Activated CD4-positive, alpha-beta T cell treated with anti-CD3 and anti-CD28 coated beads, Interleukin-2, amount 50 U/mL, for 48 hours (primary cell): ENCODE measurements at places on chromosomes 6 and 20.

- no peak for DNase-seq
Measured at GRCh38 chr6:123417535-123417934, 219.2 kb downstream of the TRDN start.

DNA sequence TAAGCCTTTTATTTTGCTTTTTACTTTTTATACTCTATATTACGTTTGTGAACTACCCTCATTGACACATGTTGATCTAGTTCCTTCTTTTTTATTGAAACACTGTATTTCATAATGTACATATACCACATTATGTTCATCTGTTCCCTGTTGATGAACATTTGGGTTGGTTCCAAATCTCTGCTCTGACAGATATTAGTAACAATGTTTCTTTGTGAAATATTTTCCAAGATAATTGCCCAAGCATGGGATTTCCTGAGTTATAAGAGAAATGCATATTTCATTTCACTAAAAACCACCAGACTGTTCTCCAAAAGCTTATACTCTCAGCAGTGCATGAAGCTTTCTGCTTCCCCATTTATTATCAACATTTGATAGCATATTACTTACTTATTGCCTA is 44.2 kb upstream of the TNFRSF21 start:
- no peak for DNase-seq

- DNase-seq = no peak
Measured at GRCh38 chr20:53613748-53614147, 20.1 kb upstream of the ZNF217 start.

DNA sequence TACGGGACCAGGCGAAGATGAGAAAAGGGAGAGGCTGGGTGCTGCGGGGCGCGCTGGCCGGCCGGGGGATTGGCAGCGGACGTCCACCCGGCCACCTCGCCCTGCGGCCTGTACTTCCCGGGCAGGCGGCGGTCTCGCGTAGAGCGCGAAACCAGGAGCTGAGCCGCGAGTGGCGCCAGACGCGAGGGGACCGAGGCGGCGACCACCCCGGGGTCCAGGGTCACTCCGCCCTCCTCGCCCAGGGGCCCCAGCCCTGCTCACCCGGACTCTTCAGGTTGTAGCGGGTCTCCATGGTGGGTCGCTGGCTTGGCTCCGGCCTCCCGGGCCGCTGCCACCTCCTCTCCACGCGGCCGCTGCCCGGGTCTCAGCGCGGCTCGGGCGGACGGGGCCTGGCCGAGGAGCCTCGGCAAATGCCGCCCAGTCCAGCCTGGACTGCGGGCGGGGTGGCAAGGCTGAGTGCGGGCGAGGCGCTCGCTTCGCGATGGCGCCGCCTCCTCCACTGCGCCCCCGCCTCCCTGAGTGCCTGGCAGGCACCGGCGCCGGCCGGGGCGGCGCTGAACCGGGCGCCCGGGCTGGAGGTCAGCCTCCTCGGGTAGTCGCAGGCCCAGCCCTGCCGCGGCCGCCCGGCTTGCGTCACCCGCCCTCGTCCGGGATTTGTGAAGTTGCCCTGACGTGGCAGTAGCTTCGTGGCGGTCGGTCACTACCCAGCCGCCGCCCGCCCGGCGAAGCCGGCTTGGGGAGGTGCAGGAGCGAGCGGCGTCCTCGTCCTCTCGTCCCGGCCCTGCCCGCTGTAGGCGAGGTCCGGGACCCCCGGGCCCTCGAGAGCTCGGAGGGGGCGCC is at the start of gene UBE2J1:
Gene UBE2J1, minus strand, starts transcription at position 445 of the 840 bp plus-strand sequence. Its CDS starts 153 bp downstream, at position 292.
- peak; percentile 84 for DNase-seq

DNA sequence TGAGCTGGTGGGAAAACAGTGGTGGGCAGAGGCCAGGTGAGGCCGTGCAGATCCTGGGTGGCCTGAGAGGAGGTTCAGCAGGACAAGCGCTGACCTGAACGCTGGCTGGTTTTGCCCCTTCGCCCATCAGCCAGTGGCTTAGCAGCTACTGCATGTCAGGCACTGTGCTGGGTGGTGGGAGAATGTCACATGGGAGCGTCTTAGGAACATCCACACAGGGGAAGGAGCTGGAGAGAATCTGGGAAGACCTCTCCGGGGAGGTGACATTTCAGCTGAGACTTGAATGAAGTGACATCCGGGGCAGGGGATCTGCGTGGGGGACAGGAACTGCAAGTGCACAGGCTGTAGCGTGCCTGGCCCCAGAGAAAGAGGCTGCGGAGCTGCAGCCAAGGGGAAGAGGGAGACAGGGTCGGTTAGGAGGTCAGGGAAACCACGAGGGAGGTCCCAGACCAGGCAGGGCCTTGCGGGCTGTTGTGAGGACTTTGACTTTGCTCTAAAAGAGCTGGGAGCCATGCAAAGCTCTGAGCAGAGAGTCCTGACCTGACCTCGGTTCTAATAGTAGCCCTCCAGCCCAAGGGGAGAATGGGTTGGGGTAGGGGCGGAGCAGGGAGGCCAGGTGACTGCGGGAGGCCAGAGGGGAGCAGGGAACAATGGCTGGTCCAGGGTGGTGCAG is 156.8 kb upstream of the PTPN1 start:
- no peak for DNase-seq
